ENCODE measurements at places on chromosomes 12 and 14.

GRCh38 chr14:22978981-22979671 lies 3.2 kb downstream of the AJUBA start:
- H3K27ac ChIP-seq, result peak overlapping the region; percentile 86
- no peak for DNase-seq
- H3K27me3 ChIP-seq, result no peaks in the 10 kb centered on the region
- peaks cover 62% of the 10 kb centered on the region for H3K4me1 ChIP-seq

DNA sequence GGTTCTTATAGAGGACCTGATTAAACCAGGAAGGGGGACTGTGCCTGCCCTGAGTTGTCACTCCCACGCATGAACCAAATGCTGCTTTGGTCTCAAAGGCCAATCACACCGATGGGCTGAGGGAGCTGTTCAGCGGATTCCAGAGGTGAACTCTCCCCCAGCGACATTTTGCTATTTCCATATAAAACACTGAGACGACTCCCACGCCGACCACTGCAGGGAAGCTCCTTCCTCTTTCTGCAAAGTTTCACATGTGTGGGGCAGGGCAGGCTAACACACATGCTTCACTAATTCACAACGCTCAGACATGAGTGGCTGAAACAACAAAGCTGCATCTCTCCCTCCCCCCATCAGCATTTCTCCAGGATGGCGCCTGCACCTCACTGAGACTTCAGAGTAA lies 37.8 kb upstream of the TMEM132D start:
- DNase-seq, result no peak
- H3K27me3 ChIP-seq, result no peaks in the 10 kb centered on the region
- no peaks in the 10 kb centered on the region for H3K36me3 ChIP-seq

DNA sequence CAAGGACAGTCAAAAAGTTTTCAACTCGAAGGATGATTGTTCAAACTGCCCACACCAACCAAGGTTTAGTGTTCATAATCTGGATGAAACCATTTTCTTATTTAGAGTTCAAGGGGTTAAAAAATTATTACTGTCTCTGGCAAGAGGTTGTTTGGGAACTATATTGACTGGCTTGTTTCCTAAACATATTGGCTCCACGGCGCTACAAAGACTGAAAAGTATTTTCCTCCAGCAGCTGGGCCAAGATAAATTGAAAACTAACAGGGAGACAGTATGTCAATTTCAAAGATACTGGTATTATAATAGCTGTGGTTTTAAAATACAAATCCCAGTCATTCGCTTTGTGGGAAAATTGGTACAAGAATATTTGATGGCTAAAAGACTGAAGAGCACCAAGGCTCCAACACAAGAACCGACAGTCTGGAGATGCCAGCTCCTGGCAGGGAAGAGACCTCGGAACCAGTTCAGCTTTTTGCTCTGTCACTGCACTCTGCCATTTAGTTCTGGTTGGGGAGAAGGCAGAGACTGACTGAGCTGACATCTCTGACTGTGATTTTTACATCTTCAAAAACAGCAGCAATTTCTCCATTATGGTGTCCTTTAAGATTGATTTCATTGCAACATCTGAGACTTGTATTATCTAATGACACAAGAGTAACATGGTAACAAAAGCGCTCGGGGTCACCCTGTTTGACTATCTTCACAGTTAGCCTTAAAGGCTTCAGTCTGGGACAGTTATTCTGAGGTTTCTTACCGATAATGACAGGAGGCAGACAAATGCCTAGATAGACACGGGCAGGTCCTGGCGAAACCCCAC lies 62.0 kb downstream of the ST8SIA1 start:
- H3K27me3 ChIP-seq, result no peaks in the 10 kb centered on the region
- H3K36me3 ChIP-seq, result no peaks in the 10 kb centered on the region
- no peak overlapping the region for H3K4me3 ChIP-seq
- no peak overlapping the region for H3K27ac ChIP-seq

DNA sequence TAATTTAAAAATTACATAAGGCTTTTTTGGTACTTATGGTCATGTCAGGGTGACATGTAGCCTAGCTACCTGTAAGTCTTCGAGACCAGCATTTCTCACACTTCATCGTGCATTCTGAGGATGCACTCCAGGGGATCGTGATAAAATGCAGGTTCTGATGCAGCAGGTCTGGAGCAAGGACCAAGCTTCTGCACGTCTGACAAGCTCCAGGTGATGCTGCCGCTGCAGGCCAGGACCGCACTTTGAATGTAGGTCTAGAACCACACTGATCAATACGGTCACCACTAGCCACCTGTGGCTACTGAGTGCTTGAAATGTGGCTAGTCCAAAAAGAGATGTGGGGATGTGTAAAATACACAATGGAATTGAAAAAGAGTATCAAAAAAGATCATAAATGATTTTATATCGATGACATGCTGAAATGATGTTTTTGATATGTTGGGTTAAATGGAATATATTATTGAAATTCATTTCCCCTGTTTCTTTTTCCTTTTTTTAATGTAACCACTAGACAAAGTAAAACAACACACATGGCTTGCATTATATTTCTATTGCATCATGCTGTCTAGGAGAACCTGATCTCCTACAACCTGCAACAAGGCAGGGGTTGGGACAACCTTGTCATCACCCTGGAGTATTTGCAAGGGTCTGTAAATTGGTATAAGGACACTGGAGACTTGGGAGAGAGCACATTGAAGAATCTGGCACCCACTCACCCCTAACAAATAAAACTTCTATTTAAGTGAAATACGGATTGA lies 142.4 kb downstream of the DPF3 start:
- H3K4me3 ChIP-seq, result no peak overlapping the region
- peaks cover 2% of the 10 kb centered on the region for H3K4me1 ChIP-seq
- no peaks in the 10 kb centered on the region for H3K36me3 ChIP-seq

DNA sequence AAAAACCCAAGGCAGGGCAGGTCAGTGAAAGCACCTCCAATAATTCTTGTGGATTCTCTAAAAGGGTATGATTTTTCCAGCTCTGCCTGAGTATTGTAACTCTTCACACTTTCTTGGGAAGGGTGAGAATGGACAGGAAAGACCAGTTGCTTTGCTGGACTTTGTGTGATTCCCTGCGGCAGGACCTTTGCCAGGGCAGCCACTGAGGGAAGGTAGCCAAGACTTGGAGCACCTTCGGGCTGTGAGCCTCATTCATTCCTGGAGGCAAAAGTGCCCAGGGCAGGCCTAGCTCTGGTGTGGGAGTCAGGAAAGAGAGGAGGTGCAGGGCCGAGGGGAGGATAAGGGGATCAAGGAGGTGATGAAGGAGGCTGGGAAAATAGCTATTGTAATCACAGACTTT lies 80.2 kb downstream of the VCPKMT start:
- H3K27ac ChIP-seq, result no peak overlapping the region
- no peak for DNase-seq
- H3K27me3 ChIP-seq, result no peaks in the 10 kb centered on the region

Measured in SJSA1 (cell line).